ENCODE measurements at places on chromosomes 3 and 15. TPM values are rescaled to one million over a fixed set of nuclear protein-coding genes. Genes with fewer than 3 reads are reported as not detected.

DNA sequence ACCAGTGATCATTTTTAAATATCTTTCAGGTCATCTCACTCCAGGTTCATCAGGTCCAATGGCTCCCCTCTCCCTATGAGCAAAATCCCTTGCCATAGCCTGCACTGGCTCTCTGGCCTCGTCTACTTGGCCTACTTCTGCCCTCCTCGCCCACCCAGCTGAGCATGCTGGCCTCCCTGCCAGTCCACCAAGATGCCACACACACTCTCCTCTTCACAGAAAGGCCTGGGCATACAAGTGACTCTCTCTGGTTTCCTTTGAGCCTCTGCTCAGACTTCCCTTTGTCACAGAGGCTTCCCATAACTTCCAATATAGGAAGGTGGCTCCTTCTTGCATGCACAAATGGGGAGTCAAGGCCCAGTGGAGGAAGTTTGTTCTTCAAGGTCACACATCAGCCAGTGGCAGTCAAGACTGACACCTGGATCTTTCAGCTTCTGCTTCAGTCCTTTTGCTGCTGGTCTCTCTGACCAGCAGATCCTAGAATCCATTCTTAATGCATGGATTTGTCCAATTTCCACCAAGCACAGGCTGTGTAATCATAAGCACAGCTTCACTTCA, 223.2 kb upstream of the HES1 start:
- DNase-seq = no peak

GRCh38 chr3:32837366-32837765, 19.6 kb downstream of the TRIM71 start:
- no peak for DNase-seq

DNA sequence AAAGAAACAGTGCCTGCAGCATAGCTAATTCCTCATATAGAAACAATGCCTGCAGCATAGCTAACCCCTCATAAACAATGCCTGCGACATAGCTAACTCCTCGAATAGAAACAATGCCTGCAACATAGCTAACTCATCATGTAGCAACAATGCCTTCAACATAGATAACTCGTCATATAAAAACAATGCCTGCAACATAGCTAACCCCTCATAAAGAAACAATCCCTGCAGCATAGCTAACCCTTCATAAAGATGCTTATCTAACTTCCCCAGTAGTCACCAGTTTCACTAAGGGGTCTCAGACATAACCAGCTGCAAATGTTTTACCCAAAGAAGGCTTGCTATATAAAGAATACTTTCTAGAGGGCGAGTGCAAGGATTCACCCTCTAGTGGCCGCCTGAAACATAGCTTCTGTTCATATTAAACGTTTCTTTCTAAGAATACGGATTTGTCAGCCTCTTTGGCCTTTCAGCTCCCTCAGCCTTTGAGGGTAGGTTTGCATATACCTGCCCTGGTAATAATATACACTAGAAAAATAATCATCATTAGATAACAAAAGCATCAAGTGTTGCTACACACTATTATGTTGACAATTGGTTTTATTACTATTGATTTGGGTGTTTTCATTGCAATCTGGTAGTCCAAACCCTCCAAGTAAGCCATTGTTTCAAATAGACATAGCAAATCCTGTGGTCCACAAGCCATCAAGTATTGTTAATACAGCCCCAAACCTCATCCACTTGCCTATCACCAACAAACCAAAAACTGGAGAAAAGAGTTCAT, 44.4 kb upstream of the FAN1 start:
- no peak for DNase-seq

DNA sequence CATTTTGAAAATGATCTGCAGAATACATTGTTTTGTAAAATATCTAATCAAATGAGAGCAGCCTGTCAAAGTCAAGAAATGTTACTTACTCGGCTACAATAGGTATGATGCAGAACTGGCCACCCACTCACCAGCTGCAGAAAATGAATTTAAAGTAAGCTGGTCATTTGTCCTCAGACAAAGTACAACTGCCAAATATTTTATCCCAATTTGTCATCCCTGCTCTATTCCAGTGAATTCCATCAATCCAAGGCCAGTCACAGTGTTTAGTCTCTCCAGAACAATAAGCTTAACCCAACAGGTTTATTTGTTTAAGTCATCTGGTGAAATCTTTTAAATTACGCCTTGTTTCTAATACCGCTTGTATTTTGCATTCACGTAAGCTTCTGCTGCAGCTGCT, 46.6 kb upstream of the TCF12 start:
- DNase-seq = no peak

DNA sequence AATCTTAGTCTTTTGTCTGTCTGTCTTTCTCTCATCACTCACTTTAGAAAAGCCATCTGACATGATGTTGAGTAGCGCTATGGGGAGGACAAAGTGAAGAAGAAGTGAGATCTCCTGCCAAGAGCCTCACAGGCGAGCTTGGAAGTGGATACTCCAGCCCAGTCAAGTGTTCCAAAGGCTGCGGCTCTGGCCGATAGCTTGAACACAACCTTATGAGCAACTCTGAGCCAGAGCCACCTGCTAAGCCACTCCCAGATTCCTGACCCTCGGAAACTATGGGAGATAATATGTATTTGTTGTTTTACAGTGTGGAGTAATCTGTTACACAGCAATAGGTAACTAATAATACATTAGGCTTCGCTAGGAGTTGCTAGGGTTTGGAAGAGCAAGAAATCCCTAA, 76.2 kb downstream of the MB21D2 start:
- DNase-seq = no peak

DNA sequence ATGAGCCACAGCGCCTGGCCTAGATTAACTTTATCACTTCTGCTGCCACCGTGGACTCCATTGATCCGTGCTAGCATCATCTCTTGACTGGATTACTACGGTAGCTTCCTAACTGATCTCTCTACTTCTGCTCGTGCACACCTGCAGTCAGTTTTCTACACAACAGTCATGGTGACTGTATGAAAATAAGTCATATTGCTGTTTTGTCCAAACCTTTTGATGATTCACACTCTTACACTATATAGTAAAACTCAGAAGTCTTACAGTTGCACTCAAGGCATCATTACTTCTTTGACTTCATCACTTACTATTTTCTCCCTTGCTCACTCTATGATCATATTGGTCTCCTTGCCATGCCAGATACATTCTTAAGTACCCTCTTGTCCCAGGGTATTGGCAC, 10.1 kb downstream of the PDCD6IP start:
- DNase-seq = no peak

DNA sequence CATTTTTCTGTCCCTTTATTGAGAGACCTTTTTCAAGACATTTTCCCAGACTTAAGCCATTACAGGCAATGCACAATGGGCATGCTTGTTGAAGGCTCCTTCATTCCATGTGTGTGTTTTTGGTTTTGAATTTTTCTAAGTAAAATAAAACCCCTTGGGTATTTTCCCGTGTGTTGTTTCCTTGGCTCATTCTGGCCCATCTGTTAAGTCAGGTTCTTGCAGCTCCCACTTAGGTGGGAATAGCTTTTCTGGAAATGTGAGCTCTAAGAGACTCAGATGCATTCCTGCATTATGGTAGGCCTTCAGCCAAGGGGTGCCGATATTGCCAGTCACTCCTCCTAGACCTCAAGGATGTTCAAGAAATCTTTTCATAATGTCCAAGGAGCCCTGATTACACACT, 314.9 kb downstream of the CACNA2D3 start:
- DNase-seq = no peak

DNA sequence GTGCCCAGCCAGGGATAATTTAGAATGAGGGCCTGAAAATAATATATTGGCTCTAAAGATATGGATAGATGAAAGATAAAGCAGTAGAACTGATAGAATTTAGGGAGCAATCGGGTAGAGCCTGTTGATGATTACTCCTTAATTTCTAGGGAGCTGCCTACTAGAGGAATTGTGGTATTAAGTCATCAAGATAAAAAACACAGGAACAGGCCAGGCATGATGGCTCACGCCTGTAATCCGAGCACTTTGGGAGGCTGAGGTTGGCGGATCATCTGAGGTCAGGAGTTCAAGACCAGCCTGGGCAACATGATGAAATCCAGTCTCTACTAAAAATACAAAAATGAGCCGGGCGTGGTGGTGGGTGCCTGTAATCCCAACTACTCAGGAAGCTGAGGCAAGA, 130.4 kb downstream of the PCCB start:
- no peak for DNase-seq

- DNase-seq = peak; percentile 56
Measured at GRCh38 chr15:58329781-58330671, 101.8 kb upstream of the LIPC start.

- no peak for DNase-seq
Measured at GRCh38 chr3:12750223-12750622, 8.8 kb downstream of the TMEM40 start.

DNA sequence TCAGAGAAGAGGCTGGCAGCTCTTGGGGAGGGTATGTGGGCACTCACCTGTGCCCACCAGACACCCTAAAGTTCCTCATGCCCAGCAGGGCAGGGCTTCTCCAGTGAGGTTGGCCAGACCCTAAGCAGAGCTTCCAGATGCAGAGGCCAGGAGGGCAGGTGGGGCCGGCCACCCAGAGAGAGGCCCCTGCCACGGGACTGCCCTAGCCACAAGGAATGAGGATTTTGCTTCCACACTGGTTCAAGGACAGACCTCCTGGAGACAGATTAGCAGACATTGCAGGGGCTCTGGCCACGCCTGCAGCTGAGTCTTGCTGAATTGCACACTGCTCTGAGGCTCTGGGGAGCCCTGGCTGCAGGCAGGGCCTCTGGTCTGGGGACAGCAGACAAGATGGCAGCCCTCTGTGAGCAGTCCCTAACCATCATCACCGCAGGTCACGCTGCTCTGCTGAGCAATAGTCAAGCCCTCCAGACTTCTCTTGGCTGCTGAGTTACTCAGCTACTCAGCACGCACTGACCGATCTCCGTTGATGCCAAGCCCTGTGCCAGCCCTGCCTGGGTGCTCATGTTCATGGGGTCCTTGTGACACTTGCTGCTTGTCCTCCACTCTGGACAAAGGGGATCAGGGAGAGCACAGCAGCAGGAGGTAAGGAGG, 117.4 kb upstream of the ABHD17C start:
- no peak for DNase-seq

DNA sequence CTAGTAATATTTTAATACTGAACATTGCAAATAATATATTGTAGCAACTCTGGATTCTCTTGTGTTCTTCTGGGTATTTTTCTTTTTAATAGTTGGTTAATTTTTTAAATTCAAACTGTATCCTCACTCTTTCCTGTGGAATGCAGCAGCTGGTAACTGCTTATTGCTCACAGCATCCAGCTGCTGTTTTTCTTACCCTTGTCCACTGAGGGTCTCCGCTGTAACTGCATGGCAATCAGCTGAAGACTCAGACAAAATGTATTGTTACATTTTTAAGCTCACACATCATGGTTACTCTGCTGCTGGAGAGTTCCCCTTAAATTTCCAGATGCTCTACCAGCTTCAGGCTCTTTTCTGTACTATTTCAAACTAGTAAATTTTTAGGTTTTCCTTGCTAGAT, 227.6 kb downstream of the MBNL1 start:
- no peak for DNase-seq

- no peak for DNase-seq
Measured at GRCh38 chr3:5285439-5285838, 97.9 kb downstream of the EDEM1 start.

DNA sequence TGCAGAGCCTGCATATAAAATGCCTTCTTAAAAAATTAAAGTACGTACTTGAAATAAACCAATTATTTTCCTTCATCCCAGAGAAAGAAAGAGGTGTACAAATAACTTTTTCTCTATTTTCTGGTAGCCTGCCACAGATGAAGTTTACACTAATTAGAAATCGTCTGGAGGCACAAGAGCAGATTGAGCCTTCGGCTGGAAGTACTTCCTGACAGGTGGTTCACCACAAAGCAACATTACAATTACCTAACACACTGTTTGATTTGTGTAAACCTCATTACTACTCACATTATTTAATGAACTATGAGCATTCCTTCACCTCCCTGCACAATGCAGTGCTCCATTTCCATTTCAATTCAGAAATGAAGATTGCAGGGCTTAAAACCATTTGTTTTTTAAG, 856.1 kb downstream of the SI start:
- DNase-seq = no peak

Gene TMCO5A
- not detected for total RNA-seq

Gene GUCA1C
- total RNA-seq = not detected

Gene THPO
- total RNA-seq = 0.73 TPM

Gene CILP
- total RNA-seq = 24.6 TPM

Gene ADCY5
- 32.5 TPM for total RNA-seq

Gene TRIM42
- total RNA-seq = not detected

Gene SRGAP3
- total RNA-seq = 21.5 TPM

Gene LRRIQ4
- total RNA-seq = 0.15 TPM

Gene IQCF5
- total RNA-seq = not detected

Gene ACAN
- not detected for total RNA-seq

Gene TNFAIP8L3
- 2.5 TPM for total RNA-seq

Gene GALK2
- 64.1 TPM for total RNA-seq
